ENCODE measurements at places on chromosomes 12 and 14. TPM values are rescaled to one million over a fixed set of nuclear protein-coding genes. Genes with fewer than 3 reads are reported as not detected.

GNB3 gene
- total RNA-seq: not detected

FZD10 gene
- total RNA-seq: not detected

DHRS2 gene
- 0.56 TPM for total RNA-seq

PPP1R1A gene
- 8.1 TPM for total RNA-seq

ZNF641 gene
- 8.1 TPM for total RNA-seq

SLC2A3 gene
- 10.9 TPM for total RNA-seq

TMTC1 gene
- total RNA-seq: 3.3 TPM

AKAP5 gene
- total RNA-seq: 2.3 TPM

DNA sequence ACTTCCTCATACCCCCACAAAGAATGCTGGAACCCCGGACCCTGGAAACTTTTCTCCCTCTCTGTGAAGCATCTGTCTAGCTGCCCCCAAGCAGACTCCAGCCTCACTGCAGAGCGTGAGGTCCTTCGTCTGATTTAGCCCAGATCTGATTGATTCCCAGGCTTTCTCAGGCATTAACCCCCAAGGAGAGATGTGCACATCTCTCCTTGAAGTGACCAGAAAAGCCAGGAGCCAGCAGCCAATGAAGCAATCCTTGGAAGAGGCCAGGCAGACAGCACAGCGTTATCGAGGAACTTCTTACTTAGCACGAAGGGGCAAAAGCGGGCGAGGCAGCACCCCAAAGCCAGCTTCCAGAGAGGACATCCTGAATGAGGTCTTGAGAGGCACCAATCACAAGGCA is 100.7 kb downstream of the ZFP36L1 start:
- H3K4me3 ChIP-seq: no peak overlapping the region
- no peaks in the 10 kb centered on the region for H3K4me1 ChIP-seq
- no peaks in the 10 kb centered on the region for H3K36me3 ChIP-seq

- H3K27ac ChIP-seq: no peak overlapping the region
- H3K4me3 ChIP-seq: no peak overlapping the region
- peaks cover 65% of the 10 kb centered on the region for H3K4me1 ChIP-seq
- H3K36me3 ChIP-seq: no peaks in the 10 kb centered on the region
These were observed 56.2 kb downstream of the TSPAN9 start for GRCh38 chr12:3133405-3133783.

GRCh38 chr14:30287579-30288445 is 271.1 kb upstream of the G2E3 start:
- H3K4me1 ChIP-seq: no peaks in the 10 kb centered on the region
- no peaks in the 10 kb centered on the region for H3K27me3 ChIP-seq
- H3K27ac ChIP-seq: no peak overlapping the region

DNA sequence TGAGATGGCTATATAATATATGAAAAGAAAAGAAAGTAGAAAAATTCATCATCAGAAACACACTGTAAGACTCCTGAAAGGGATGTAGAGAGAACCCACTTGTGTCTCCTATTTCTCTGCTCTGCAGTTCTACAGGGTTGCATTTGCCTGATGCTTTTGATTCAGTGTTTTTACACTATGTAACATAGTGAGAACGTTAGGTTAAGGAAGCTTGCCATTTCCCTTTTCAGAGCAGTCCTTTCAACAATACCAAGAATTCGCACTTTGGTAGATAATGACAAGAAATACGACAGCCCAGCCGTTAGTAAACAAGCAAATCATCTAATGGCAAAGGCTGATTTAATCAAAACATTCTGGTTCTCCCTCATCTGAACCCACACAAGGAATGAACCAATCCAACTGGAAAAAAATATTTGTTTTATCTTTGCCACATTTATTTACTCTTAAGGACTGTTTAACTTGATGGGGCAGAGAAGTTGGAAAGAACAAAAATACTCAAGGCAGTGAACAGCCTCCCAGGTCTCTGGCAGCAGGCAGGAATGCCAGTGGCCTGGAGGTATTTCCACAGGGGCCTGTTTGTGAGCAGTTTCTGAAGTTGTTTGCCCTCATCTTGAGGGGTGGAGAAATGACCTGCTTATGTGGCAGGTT is 30.8 kb upstream of the SOCS2 start:
- H3K27ac ChIP-seq: peak overlapping the region; percentile 77
- H3K4me3 ChIP-seq: no peak overlapping the region
- no peaks in the 10 kb centered on the region for H3K27me3 ChIP-seq

DNA sequence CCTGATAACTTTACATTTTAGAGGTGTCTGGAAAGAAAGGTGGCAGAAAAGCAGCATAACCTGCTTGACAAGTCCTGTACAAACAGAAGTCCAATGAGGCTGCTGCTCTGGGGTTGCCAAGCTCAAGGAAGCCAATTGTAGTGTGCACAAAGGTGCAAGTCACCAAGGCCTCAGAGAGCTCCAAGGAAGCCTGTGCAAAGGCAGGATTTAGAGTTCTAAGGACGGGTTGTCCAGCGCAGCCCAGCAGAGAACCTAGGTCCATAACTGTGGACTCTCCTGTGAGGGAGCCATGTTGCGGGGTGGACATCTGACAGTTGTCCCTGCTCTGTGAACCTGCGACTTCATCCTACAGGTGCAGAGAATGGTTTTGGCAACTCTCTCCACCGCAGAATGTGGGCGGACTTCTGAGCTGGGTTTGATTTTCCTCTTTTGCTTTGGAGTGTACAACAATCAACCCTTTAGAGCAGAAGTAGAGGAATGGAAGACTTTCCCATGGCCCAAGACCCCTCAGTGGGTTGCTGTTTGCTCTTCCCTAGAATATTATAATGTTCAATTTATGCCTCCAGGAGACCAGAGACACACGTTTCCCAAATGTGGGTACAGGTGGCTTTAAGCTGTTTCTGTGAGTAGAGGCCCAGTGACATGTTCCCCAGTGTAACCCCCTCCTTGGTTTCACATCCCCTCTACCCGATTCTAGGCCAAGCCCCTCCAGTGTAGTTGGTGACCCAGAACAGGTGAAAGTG is 81.0 kb downstream of the ETV6 start:
- H3K27ac ChIP-seq: no peak overlapping the region
- H3K4me1 ChIP-seq: peaks cover 15% of the 10 kb centered on the region
- no peak for DNase-seq
- H3K4me3 ChIP-seq: no peak overlapping the region
- H3K27me3 ChIP-seq: no peaks in the 10 kb centered on the region
- H3K36me3 ChIP-seq: no peaks in the 10 kb centered on the region

DNA sequence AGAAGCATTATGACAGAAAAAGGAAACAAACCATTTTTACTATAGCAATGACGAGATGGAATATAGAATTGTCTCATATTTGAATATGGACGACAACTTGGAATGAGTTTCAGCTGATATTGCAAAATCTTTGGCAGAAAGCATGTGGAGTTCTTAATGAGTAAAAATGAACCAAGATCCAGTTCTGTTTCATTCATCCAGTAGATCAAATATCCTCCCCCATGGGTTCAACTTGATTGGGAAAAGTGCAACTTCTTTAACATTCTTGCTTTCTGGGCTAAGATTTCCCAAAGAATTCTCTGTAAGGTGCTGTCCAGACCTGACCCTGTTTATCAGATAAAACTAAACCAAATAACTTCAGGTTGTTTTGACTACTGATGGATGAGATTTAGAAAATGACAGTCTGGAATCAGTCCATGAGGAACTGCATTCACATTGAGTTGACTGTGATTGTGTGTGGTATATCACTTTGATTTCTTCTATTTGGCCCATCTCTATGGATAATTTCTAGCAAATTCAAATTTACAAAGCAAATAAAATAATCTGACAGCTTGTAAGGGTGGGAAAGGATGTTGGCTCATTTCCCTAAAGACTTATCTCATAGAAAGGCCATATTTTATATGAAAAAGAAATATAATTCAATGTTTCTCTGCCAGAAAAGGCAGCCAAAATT is 267.4 kb downstream of the ADAMTS20 start:
- no peaks in the 10 kb centered on the region for H3K27me3 ChIP-seq
- no peak for DNase-seq
- H3K4me1 ChIP-seq: no peaks in the 10 kb centered on the region
- no peak overlapping the region for H3K4me3 ChIP-seq
- no peaks in the 10 kb centered on the region for H3K36me3 ChIP-seq

GRCh38 chr12:25501549-25501948 is 51.5 kb downstream of the LMNTD1 start:
- H3K4me3 ChIP-seq: no peak overlapping the region
- no peak for DNase-seq
- no peaks in the 10 kb centered on the region for H3K36me3 ChIP-seq
- no peaks in the 10 kb centered on the region for H3K4me1 ChIP-seq
- no peak overlapping the region for H3K27ac ChIP-seq

GRCh38 chr14:40581264-40581663 is 1025.4 kb upstream of the LRFN5 start:
- DNase-seq: no peak
- no peak overlapping the region for H3K4me3 ChIP-seq
- no peaks in the 10 kb centered on the region for H3K36me3 ChIP-seq
- H3K4me1 ChIP-seq: no peaks in the 10 kb centered on the region
- no peak overlapping the region for H3K27ac ChIP-seq

DNA sequence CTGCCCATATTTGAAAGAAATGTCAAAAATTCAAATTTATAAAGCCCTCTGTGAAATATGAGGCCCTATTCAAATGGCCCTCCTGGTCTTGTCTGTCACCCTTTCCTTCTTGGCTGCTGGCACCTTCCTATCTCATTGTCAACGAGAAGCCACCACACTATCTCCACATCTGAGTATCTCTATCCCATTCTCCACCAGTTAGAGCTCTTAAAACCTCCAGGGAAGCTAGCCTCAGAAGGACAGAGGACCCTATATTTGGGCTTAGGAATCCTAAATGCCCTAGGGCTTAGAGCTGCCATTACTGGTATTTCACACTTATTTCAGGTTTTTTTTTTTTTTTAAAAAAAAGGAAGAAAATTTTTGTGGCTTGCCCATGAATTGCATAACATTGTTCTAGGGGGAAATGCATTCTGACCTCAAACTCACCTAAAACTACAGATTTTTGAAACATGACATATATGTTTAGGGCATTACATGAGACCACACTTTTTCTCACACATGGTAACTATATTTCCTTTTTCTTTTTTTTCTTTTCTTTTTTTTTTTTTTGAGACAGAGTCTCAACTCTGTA is 25.0 kb downstream of the SLC25A21 start:
- no peaks in the 10 kb centered on the region for H3K36me3 ChIP-seq
- H3K4me3 ChIP-seq: no peak overlapping the region
- H3K4me1 ChIP-seq: no peaks in the 10 kb centered on the region
- H3K27me3 ChIP-seq: no peaks in the 10 kb centered on the region
- DNase-seq: no peak
- no peak overlapping the region for H3K27ac ChIP-seq

DNA sequence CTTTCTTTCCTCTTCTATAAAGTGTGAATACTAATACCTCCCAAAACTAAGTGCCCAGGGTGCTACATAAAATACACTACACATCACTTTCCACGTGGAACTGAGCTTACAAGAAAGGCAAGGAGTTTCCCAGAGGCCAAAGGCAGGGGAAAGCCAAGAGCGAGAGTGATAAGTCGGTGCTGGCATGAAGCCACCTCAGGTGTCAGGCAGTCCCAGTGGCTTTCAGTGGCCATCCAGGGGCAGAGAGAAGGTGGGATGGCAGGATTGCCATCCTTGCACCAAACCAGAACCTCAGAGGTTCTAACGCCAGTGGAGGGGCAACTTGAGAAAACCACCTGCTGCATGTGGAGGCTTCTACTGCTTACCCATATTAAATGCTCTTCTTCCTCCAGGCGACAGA is 79.7 kb upstream of the DIO3 start:
- H3K27ac ChIP-seq: peak overlapping the region; percentile 75
- peaks cover 17% of the 10 kb centered on the region for H3K4me1 ChIP-seq
- no peak for DNase-seq
- H3K36me3 ChIP-seq: no peaks in the 10 kb centered on the region
- no peaks in the 10 kb centered on the region for H3K27me3 ChIP-seq

- no peaks in the 10 kb centered on the region for H3K4me1 ChIP-seq
- no peak overlapping the region for H3K27ac ChIP-seq
- DNase-seq: no peak
- H3K36me3 ChIP-seq: peaks cover 2% of the 10 kb centered on the region
- no peak overlapping the region for H3K4me3 ChIP-seq
These were observed 145.0 kb downstream of the PRKCH start for GRCh38 chr14:61466249-61466904.

DNA sequence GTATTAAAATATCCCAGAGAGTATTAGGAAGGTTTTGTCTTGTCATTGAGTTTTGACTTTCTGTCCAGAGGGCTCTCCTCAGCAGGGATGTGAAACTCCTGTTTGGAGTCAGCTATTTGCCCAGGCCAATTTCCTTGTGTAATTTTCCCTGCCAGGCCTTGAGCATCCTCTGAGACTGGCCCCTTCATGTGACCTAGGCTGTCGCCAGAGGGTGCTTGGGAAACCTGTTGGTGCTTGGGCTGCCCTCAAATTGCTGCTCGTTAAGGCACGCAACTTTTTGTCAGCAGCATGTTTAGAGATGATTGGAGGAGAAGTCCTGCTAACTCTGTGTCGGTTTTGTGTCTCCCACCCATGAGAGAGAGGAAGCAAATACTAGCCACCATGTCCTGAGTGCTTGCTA is 39.1 kb downstream of the IQSEC3 start:
- no peak overlapping the region for H3K4me3 ChIP-seq
- no peaks in the 10 kb centered on the region for H3K4me1 ChIP-seq
- H3K36me3 ChIP-seq: no peaks in the 10 kb centered on the region

DNA sequence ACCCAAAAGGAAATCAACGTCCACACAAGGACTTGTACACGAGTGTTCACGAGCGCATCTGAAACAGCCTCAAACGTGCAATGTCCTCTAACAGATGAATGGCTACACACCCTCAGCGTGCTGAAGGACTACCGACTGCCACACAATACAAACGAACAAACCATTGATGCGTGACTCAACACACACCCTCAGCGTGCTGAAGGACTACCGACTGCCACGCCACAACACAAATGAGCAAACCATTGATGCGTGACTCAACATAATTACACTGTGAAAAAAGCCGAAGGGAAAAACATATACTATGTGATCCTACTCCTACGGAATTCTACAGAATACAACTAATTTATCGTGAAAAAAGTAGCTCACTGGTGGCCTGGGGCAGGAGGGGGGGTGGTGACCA is 25.1 kb upstream of the BTBD6 start:
- no peak overlapping the region for H3K27ac ChIP-seq
- DNase-seq: no peak
- peaks cover 24% of the 10 kb centered on the region for H3K36me3 ChIP-seq
- H3K4me3 ChIP-seq: no peak overlapping the region
- H3K4me1 ChIP-seq: peaks cover 2% of the 10 kb centered on the region
- H3K27me3 ChIP-seq: no peaks in the 10 kb centered on the region

- no peaks in the 10 kb centered on the region for H3K27me3 ChIP-seq
- no peaks in the 10 kb centered on the region for H3K36me3 ChIP-seq
- DNase-seq: no peak
- no peak overlapping the region for H3K4me3 ChIP-seq
- H3K4me1 ChIP-seq: no peaks in the 10 kb centered on the region
These were observed 38.3 kb upstream of the LTA4H start for GRCh38 chr12:96073346-96074330.

DNA sequence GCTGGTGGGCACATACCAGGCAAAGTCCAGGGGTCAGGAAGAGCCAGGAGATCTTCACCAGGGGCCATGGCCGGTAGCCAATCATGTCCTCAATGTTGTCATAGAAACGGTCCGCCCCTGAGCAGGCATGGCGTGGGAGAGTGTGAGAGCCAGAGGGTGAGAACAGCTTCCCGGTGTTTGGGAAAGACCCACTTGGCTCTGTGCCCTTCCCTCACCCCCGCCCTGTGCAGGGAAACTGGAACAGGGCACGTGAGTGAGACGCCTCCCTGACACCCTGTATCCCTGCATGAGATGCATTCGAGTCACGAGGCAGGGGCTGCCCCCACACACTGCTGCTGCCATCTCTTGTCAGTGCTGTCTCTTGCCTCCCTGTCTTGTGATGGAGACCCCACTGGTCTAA is 20.7 kb downstream of the SLC6A12 start:
- H3K36me3 ChIP-seq: peaks cover 42% of the 10 kb centered on the region
- H3K4me3 ChIP-seq: no peak overlapping the region
- H3K27me3 ChIP-seq: no peaks in the 10 kb centered on the region
- H3K4me1 ChIP-seq: peaks cover 12% of the 10 kb centered on the region
- no peak overlapping the region for H3K27ac ChIP-seq
- DNase-seq: no peak
